NCI-H1694 (cell line): ENCODE measurements at places on chromosomes 3 and 15.

- DNase-seq = no peak
Observed at GRCh38 chr3:14481646-14482036, 58.5 kb downstream of the GRIP2 start.

- DNase-seq = no peak
Observed at GRCh38 chr3:158875700-158876099, 73.8 kb downstream of the MFSD1 start.

GRCh38 chr3:131850223-131850622 lies 184.6 kb downstream of the CPNE4 start:
- DNase-seq = no peak

DNA sequence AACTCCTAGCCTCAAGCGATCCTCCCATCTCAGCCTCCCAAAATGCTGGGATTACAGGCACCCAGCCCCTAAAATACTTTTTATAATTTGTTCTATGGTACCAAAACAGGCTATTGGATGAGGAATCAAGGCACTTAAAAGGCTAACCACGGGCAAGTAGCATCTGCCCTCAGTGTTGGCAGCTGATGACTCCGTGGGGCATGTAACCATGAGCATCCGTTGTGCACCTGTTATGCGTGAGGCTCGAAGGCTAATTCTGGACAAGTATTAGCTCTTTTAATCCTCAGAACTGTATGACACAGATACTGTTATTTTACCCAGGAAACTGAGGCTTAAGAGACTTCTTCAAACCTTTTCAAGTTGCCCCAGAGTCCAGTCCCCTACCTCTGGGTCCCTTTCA lies 10.2 kb downstream of the WDR73 start:
- no peak for DNase-seq

GRCh38 chr3:127714866-127715265 lies 42.1 kb downstream of the ABTB1 start:
- DNase-seq = no peak
